ENCODE measurements at places on chromosomes 6 and 20.

DNA sequence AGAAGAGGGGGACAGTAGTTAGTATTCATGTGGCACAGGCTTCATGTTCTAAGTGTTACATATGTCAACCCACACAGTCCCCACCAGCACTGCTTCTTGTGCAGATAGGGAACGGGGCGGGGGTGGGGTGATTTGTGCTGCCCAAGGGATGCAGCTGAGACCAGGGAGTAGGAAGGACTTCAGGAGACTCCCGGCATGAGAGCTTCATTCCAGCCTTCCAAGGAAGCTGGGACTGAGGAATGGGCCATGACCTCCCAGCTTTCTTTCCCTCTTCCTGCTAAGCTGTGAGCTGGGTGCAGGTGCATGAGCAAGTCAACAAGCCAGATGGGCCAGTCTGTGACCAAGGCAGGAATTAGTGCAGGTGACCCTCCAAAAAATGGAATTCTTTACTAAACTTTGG, 9.2 kb downstream of the BEND3 start:
- peak; percentile 13 for DNase-seq

DNA sequence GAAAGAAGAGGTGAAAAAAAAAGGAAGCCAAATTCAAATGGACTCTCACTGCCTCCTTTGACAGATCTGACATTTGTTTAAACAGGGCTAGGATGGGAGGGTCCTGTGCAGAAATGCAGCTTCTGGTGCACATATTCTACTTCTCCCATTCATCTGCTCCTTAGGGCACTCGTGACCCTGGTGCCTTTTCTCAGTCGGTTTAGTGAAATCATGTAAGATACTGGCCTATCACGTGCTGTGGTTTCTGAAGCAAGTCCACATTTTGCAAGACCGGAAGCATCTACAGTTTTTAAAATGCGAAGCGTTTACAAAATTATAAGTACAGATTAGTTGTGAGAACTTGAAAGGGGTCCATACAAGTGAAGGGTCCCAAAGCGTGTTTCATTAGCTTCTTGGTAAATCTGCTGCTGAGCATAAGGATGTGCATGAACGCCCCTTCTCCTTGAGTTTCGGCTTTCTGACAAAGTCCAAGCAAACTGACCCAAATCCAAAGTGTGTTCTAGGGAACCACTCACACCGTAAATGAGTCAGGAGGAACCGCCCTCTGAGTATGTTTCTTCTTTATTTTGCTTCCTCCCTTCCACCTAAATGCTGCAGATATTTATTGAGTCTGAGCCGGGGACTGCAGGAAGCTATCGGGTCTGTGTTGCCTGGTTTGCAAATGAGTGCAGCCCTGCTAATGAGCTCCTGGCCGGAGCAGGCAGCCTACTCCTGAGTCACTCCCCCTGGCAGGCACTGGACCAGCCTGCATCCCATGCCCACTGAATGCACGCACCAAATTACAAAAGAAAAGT, 323.8 kb upstream of the JARID2 start:
- no peak for DNase-seq

GRCh38 chr6:68059899-68060298, 575.2 kb upstream of the ADGRB3 start:
- no peak for DNase-seq

GRCh38 chr6:39979461-39980328, 45.4 kb upstream of the MOCS1 start:
- DNase-seq = no peak

DNA sequence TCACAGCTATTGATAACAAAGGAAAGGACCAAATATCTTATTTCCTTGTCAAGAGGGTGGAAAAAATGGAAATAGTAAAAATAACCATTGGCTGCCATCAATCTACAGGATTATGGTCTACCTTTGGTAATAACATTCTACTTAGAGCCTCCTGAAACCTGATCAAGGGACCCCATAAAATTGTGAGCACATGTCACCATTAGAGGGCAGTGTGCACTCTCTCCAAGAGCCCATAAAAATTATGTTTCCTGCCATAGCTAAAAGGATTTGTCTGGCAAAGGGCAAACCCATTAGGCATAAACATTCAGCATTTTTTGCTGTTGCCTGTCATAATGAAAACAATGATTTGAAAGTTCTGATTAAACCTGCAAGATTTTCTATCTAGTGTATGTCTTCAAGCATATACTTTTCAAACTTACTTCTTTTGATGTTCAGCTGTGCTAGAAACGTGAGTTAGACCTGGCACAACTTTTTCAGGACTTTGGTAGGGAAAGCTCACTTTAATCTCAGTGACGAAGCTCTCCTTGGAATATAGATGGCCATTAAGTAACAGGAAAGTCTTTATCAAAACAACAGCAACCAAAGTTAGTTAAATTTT, 120.7 kb upstream of the ZFP64 start:
- DNase-seq = peak; percentile 69

DNA sequence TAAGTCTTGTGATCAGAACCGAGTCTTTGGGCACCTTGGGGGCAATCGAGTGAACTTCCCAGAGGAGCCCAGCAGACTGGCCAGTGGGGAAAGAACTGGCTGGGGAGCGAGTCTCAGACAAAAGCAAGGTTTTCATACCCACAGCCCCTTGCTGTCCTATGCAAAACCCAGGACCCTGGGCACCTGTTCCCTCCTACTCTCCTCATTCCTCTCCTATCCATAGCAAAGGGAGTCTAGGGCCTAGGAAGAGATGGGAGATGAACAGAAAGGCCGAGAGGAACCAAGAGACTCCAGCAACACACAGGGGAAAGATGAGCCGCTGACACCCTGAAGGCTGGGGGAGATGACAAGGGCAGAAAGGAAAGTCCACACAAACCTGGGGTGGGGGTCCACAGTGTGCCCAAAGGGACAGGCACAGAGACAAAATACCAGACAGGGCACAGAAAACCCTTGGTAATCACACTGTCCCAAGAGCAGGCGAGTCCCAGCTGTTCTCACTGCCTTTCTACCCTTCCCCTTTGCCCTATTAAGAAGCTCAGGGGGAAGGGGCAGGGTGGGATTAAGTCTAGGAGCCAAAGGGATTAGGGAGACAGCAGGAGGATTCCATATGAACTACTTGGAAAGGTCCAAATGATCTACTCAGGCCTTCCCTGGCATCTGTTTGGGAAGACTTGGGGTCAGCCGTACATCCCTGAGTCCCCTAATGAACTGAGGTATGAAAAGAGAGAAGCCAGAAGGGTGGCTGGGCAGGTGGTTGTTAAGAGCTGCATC, 6.5 kb downstream of the PPP1R18 start:
- DNase-seq = peak; percentile 24

GRCh38 chr6:6984585-6985366, 123.0 kb upstream of the RREB1 start:
- no peak for DNase-seq

GRCh38 chr6:56370127-56370540, 122.8 kb upstream of the COL21A1 start:
- no peak for DNase-seq

DNA sequence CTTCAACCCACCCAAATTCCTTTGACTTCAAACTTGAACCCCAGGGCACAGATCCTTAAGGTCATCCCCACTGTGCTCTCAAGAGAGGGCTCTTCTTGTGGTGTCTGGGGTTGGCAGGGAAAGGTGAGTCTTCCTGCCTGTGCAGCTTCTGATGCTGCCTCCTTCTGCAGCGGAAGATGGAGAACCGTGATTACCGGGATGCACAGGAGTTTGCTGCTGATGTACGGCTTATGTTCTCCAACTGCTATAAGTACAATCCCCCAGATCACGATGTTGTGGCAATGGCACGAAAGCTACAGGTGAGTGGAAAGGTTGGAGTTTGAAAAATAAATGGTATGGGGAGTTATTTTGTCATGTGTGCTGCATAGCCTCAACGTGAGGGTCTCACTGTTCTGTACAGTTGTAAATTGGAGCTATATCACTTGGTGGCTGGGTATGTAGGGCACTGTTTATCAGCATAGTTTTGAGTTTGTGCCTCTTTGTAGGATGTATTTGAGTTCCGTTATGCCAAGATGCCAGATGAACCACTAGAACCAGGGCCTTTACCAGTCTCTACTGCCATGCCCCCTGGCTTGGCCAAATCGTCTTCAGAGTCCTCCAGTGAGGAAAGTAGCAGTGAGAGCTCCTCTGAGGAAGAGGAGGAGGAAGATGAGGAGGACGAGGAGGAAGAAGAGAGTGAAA, 9.0 kb downstream of the BRD2 start:
- DNase-seq = no peak

- DNase-seq = no peak
These were observed 912 bp downstream of the EYA4 start for GRCh38 chr6:133241901-133242636.

GRCh38 chr6:118748311-118749062, 97.1 kb upstream of the CEP85L start:
- DNase-seq = no peak

GRCh38 chr20:16844406-16844805, 96.2 kb downstream of the OTOR start:
- no peak for DNase-seq

DNA sequence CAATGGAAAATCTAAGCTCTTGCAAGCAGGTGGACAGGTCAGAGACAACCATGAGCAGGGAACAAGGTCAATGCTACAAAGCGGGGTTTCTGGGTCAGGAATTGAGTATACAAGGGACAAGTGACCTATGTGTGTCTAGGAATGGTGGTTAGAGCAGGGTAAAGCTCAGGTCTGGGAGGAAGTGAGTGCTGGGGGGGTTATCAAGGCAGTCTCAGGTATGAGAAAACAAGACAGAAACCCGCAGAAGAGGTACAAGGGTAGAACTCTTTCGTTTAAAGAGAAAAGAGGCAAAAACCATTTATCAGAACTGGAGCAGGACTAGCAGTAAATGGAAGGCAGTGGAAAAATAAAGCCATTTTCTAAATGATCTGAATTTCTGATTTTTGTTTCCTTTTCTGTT, 298.4 kb downstream of the ALDH8A1 start:
- DNase-seq = no peak

DNA sequence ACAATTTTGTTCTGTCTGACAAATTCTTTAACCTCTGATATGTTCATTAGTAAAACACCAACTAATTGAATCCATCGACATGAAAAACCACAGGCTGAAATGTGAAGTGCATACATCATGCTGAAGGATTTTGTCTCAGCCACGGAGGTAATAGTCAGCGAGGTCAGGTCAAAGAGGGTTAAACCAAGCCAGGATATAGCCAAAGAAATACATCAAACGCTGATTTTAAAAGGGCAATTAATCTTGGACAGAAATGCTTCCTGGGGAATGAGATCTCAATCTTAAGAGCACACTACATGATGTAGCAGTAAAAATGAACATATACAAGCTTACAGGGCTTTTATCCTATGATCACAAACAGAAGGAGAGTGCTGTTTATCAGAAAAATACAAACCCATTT, 106.7 kb downstream of the PRDM1 start:
- no peak for DNase-seq

Measured in OCI-LY7 (cell line).